ENCODE measurements at places on chromosomes 13 and 19.

GRCh38 chr13:35378939-35379338 is 97.5 kb downstream of the MAB21L1 start:
- no peak for DNase-seq

- DNase-seq, result no peak
Measured at GRCh38 chr13:110493613-110494012, 67.9 kb downstream of the RAB20 start.

GRCh38 chr13:44196196-44196751 is 177.3 kb upstream of the SERP2 start:
- no peak for DNase-seq

GRCh38 chr19:18541258-18541991 is 1.9 kb downstream of the FKBP8 start:
- DNase-seq, result no peak

DNA sequence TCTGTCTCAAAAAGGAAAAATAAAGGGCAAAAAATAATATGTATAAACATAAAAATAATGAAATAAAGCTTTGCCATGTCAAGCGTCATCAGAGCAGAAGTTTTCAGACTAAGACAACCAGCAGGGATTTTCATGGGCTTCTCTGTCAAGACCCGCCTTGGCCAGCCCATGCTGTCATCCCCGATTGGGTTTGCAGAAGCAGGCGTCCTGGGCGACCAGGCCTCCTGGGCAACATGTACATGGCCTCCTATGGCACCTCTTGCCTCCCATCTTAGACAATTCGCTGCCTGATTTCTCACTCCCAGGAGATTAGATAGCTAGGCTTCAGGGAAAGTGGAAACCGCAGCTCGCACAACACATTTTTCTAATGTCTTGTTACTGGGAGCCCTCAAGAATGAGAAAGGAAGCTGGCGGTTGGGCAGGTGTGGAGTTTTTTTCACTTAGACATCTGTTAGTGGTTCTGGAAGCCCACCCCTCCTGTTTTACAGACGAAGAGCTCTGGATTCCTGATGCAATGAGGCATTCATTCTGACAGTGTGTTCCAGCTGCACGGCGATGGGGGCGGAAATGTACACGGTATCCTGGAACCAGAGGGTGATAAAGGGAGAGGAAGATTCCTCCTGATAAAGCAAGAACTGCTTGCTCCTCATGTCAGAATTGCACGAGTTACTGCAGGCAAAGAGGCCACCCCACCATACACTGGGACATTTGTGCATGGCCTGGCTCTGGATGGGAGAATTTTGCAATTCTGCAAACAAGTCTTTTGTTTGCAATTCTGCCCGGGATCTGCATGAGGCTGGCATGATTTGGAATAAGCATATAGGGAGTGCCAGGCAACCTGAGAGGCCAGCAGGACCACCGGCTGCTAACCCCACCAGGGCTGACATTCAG is 47.4 kb upstream of the KATNAL1 start:
- no peak for DNase-seq

- DNase-seq, result no peak
Measured at GRCh38 chr13:30569901-30570576, 47.7 kb upstream of the USPL1 start.

DNA sequence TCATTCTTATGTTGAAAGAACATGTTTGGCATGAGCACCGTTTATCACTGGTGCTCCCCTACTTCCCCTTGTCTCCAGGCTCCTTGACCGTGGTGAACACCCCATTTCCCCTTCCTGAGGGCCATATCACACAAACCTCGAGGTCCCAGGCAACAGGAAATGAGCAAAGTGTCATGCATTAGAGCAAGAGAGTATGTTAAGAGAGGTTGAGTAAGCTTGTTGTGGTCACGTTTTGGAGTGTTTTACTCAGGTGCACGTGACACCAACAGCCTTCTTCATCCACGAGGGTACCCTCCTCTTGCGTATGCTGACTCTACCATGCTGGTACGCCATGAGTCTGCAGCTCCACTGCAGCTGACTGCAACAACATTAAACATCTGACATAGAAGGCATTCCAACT is 482.2 kb upstream of the NBEA start:
- no peak for DNase-seq
